ENCODE measurements at places on chromosomes 16 and 17. TPM values are rescaled to one million over a fixed set of nuclear protein-coding genes. Genes with fewer than 3 reads are reported as not detected.

PRR35 gene
- not detected for total RNA-seq

TNS4 gene
- not detected for total RNA-seq

NLGN2 gene
- 29.6 TPM for total RNA-seq

TEX14 gene
- 0.21 TPM for total RNA-seq

NHERF1 gene
- total RNA-seq, result 55.2 TPM

ZNF469 gene
- 1.8 TPM for total RNA-seq

KIF1C gene
- total RNA-seq, result 79.0 TPM

ITGAD gene
- not detected for total RNA-seq

SOX9 gene
- 22.9 TPM for total RNA-seq

SLC6A4 gene
- total RNA-seq, result 2.9 TPM

ZG16 gene
- total RNA-seq, result not detected

C16orf86 gene
- 20.1 TPM for total RNA-seq

C16orf95 gene
- 0.44 TPM for total RNA-seq

SUZ12 gene
- total RNA-seq, result 17.1 TPM

GABARAPL2 gene
- total RNA-seq, result 135 TPM

MSRB1 gene
- 22.5 TPM for total RNA-seq

TP53TG3B gene
- total RNA-seq, result not detected

ANKRD11 gene
- 113 TPM for total RNA-seq

MPP2 gene
- 13.3 TPM for total RNA-seq

CLEC18B gene
- total RNA-seq, result 2.7 TPM

SULT1A3 gene
- total RNA-seq, result 25.2 TPM

IQCK gene
- 62.7 TPM for total RNA-seq
